NCI-H2081 (cell line): ENCODE measurements at places on chromosomes 7 and 10.
A peak's percentile ranks its signal among the peaks of the same experiment; 100 is the strongest.

DNA sequence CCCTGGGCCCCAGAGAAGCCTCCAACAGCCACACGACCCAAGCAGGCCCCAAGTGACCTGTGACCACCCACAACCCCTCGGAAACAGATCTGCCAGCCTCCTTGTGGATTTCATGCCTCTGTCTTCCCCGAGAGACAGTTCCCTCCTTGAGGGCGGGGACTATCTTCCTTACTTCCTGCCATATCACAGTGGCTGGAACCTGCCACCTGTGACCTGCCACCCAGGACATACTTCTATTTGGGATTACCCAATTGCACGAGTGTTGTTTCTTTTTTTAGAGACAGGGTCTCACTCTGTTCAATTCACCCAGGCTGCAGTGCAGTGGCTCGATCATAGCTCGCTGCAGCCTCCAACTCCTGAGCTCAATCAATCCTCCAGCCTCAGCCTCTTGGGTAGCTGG is 25.9 kb downstream of the TNRC18 start:
- DNase-seq = no peak

- DNase-seq = no peak
These were observed 18.8 kb downstream of the TET1 start for GRCh38 chr10:68578974-68579373.

DNA sequence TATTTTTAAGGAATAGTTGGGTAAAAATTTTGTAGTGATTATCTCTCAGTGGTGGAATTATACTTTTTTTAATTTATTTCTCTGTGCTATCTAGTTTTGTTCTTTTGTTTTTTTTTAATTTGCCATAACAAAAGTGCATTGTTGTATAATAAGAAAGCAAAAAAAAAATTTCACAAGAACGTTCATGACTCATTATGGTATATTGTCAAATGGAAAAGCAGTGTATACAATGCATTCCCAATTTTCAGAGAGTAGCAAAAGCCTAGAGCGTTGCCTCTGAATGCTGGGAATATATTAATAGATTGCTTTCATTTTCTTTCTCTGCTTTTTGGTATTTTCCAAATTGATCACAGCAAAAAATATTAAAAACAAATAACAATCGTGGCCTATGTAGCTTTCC is 46.3 kb upstream of the GPAM start:
- DNase-seq = no peak

DNA sequence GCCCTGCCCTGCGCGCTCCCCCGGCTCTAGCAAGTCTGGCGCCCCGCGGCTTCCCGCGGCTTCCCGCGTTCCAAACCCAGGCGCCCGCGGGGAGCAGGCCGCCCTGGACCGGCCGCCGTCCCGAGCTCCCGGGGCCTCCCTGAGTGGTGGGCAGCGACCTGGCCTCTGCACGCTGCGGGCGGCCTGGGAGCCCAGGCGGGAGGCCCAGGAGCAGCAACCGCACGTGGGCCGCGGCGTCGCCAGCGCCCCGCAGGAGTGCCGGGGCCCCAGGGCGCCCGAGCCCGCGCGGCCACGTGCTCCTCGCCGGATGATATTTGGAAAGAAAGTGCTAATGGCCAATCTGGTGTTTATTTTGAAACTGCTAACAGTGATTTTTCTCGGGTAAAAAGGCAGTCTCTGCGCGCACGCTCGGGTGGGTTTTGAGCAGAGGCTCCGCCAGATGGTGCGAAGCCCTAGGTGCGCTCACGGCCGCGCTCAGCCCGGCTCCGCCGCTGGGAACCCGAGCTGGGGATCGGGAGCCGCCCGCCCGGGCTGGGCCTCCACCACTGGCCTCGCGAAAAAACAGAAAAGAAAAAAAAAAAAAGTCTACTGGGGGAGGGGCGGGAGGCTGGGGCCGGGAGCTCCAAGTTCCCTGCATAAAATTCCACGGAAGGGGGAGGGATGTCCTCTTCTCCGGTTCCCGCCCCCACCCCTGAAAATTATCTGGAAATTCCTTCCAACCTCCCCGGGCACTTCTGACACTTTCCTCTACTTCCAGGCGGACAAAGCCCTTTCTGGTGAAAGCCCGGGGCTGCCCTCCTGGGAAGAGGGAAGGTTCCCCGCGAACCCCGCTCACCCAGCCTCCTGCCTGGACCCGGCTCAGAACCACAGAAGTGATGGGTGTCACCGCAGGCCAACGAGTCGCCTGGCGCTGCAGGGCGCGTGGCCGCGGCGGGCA is 4.3 kb downstream of the EBF3 start:
- no peak for DNase-seq

GRCh38 chr10:132192991-132193665 is 6.4 kb downstream of the DPYSL4 start:
- DNase-seq = no peak

DNA sequence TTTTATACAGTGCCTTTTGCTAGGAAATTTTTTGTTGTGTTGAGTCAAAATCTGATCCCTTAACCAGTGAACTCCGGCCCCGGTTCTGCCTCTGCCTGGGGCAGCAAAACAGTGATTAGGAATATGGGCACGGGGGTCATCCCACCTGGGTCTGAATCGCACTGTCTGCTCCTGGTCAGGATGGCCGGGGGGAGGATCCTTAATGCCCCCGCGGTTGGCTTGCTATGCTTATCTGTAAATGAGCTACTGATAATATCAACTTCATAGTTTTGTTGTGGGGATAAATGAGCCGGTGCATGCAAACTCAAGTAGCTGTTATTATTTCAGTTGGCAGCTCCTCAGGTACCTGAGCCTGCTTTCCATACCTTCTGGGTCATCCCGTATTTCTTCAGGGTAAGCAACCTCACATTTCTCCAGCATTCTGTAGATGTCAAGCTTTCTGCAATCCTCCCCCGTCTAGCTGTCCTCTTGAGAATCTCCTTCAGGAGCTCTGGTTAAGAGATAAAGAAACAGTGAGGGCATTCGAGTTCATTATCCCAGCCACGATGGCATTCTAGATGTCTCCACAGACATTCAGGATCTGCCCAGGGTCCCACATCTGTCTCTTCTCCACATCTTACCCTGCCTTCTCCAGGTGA is 592.2 kb downstream of the SDK1 start:
- DNase-seq = no peak

- DNase-seq = no peak
These were observed 206 bp downstream of the UPF2 start for GRCh38 chr10:12042409-12042796.

- no peak for DNase-seq
These were observed 59.4 kb upstream of the CAMK2B start for GRCh38 chr7:44384586-44385433.

- no peak for DNase-seq
These were observed 5.6 kb upstream of the ZNF518A start for GRCh38 chr10:96124230-96125141.

DNA sequence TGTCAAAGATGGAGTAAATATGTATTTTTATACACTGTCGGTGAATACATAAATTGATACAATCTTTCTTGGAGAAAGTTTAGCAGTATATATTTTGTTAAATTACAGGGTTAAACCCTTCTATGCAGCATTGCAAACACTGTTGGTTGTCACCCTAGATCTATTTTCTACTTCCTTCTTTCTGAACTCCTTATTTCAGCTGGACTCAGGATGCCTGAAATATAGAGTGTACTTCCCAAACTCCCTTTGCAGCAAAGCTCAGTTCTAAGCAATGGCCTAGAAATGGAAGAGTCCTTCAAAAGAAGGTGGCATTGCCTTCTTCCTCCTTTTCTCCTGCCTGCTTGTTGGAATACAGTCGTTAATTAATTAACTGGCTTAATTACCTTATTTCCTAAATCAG is 20.6 kb downstream of the CUBN start:
- no peak for DNase-seq

- no peak for DNase-seq
These were observed 797.6 kb upstream of the MBL2 start for GRCh38 chr10:53570221-53570620.

GRCh38 chr10:70673929-70674559 is 1.7 kb downstream of the ADAMTS14 start:
- DNase-seq = no peak

GRCh38 chr7:657565-658119 is 68.9 kb upstream of the DNAAF5 start:
- DNase-seq = no peak

- no peak for DNase-seq
These were observed 6.6 kb upstream of the TMEM184A start for GRCh38 chr7:1562597-1563051.

GRCh38 chr10:120995768-120996167 is 144.6 kb downstream of the WDR11 start:
- no peak for DNase-seq

- DNase-seq = peak; percentile 60
These were observed 33.7 kb downstream of the NRBF2 start for GRCh38 chr10:63166742-63167258.

- no peak for DNase-seq
These were observed 137.0 kb downstream of the NEUROD6 start for GRCh38 chr7:31203551-31203950.

GRCh38 chr10:47159361-47160260 is 140.4 kb upstream of the GDF10 start:
- DNase-seq = no peak

GRCh38 chr7:98168181-98168903 is 42.9 kb upstream of the BHLHA15 start:
- peak; percentile 61 for DNase-seq

- no peak for DNase-seq
These were observed 36.2 kb upstream of the TMEM106B start for GRCh38 chr7:12174931-12175330.

GRCh38 chr10:83346266-83346910 is 792.9 kb upstream of the GHITM start:
- DNase-seq = no peak
